ENCODE measurements at places on chromosomes 1 and 21.

DNA sequence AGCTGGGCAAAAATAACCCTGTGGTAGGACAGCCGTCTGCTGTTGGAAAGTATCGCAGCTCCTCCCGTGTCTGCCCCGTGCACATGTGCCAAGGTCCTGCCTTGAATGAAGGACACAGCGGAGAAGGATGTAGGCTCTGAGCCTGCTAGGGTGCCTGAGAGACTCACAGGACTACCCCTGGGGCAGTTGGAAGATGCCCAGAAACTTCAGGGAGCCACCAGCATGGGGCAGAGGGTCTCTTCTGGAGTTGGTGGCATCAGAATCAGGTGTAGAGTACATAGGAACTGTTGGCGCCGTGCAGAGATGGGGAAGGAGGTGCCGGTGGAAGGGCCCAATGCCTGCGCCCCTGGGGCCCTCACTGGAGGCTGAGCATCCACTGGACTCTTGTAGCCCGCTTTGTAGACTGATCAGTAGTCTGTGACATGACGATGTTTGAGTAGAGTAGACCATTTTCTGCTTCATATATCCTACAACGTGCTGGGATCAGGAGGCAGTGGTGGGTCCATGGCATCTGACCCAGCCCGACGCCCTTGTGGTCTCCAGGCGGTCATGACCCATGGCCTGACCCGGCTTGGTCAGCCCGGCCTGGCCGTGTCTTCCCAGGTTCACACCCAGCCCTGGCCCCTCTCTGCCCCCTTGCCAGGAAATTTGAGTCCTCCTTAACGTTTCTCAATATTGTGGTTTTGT, 5.3 kb upstream of the C1orf174 start:
- no peak for DNase-seq

DNA sequence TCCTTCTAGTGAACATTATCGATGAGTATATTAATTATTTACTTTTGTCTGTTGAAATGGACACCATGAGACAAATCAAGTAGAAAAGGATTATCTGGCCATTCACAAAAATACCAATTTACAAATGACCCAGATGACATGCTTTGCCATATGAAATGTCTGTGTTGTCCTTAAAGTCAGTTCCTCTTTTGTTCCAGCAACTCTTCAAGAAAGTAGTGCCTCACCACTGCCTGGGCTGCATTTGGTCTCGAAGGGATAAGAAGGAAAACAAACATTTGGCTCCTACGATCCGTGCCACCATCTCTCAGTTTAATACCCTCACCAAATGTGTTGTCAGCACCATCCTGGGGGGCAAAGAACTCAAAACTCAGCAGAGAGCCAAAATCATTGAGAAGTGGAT, 79.6 kb downstream of the RGL1 start:
- DNase-seq = no peak

DNA sequence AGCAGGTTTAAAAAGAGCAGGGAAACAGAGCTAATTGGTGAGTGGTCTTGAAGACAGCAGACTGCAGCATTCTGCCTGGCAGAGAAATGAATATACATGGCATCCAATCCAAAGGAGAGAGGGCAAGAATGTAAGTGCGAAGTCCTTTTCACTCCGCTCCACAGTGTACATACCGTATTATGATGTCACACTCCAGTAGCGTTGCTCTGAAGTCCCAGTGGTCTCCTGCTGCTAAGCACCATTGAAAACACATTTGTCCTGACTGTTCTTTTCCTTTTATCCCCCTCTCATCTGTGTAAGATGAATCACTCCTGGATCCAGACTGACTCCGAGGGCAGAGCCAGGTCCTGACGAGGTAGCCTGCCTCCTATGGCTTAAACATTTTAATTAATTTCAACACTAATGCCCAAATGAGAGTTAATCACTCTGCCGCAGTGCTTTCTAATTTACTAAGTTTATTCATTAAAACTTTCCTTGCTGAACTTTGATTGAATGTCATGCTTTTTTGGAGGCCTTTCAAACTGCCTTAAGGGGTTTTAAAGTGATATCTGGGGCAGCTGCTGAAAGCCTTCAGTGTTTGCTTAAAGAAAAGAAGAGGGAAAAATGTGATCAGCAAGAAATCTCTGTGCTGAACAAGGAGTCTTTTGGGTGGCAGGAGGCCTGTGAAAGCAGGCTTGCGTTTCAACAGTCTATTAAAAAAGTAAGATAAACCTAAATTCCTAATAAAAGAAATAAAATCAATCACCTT, 227.2 kb downstream of the ATG4C start:
- no peak for DNase-seq

DNA sequence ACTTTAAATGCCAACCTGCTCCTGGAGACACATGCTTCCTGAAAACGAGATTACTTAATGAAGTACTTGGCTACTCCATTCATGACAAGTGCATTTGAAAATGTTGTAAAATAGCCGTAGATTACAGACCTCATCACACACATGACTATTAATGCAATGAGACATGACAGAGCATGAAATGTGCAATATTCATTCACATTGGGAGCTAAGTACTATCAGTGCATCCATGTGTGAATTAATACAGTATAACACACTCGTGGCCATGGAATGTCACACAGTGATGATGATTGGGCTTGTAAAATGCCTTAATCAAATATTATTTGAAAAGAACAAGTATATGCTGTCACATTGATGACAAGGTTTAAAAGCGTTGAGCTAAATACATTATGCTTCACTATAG, 407.0 kb downstream of the AMY1C start:
- DNase-seq = no peak

DNA sequence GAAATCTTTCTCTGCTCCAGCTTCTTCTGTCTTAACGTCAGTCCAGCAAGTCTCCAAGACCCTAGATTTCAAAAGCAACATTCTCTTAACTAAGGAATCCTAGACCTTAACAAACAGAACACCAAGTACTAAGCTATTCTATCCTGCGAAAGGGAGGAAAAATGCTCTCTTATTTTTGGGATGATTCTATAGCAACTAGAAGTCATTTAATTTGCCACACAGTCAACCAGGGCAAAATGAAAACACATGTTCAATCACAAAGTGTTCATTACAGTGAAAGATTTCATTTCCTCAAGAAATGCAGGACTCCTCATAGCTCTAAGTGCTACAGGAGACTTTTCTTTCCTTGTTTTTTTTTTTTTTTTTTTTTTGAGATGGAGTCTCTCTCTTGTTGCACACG, 36.2 kb upstream of the DOCK7 start:
- no peak for DNase-seq

- DNase-seq = no peak
Measured at GRCh38 chr1:192801451-192801850, 7.4 kb upstream of the RGS2 start.

GRCh38 chr1:55064861-55065263, 25.5 kb downstream of the PCSK9 start:
- no peak for DNase-seq

GRCh38 chr21:42221581-42222345, 2.8 kb downstream of the ABCG1 start:
- no peak for DNase-seq

DNA sequence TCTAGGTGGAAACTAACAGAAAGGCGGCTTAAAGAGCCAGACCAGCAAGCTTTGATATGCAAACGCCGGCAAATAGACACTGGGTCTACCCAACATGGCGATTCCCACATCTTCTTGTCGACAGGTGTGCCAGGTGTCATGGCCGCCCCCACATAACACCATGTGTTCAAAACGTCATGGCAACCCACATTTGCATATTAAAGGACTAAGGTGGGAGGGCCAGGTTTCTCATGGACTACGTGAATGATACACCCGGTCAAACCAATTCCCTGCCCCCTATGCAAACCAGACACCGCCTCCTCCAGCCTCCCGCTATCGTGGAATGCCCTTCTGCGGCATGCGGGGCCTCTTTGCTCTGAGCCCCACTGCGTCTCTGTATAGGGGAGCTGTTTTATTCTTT, 41.3 kb downstream of the ICOSLG start:
- no peak for DNase-seq

DNA sequence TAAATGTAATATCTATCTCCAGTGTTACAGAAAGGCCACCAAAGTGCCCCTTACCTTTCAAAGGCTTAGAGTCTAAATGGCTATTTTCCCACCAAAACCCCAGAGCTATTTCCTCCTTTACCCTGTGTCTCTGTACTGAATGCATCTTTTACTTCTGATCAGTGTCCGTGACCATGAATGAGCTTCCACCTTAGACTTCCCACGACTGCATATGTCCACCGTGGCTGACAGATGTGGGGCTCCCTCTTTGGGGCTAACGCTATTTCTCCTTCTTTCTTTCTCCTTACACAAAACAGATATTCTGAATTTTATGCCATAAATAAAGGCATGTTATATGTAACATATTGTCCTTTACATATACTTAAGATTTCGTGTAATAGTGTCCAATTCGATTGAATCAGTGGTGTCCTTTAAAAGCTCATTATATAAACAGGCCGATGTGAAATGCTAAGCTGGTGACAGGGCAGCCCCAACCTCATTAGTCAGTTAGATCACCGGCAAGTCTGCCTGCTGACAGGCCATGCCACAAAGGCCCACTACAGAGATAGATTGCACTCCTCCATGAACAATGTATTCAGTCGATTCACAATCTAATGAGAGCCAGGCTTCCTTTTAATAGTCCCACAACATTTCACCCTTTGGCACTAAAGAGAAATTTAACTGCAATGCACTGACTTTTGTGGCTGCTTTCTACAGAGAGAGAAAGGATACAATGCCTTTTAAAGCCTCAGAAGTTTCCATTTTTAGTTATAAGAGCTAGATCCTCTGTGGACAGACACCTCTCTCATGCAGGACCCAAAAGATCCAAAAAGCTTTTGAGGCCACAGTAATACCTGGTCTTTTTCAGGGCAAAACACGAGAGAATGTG, 297.9 kb downstream of the PCP4 start:
- no peak for DNase-seq

GRCh38 chr1:166330096-166330495, 163.3 kb upstream of the FAM78B start:
- no peak for DNase-seq

DNA sequence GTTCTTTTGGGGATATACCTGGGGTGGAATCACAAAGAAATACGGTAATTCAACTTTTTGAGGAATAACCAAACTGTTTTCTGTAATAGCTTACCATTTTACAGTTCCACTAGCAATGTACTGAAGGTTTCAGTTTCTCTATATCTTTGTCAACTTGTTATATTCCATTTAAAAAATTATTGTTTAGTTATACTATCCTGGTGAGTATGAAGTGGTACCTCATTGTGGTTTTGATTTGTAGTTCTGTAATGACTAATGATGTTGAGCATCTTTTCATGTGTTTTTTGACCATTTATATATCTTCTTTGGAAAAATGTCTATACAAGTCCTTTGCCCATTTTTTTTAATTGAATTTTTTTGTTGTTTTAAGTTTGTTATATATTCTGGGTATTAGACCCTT, 39.4 kb downstream of the MAST2 start:
- no peak for DNase-seq

Measured in effector CD4-positive, alpha-beta T cell (primary cell).